Transverse colon (tissue), 4 donors: ENCODE measurements at places on chromosomes 11 and 22. TPM values are rescaled to one million over a fixed set of nuclear protein-coding genes. Genes with fewer than 3 reads are reported as not detected.
A peak's percentile ranks its signal among the peaks of the same experiment; 100 is the strongest.

BIK gene
- total RNA-seq, result 13.5 TPM

MEI1 gene
- total RNA-seq, result 1.1 TPM

P2RY6 gene
- 1.1 TPM for total RNA-seq

GP1BB gene
- total RNA-seq, result 2.1 TPM

KCTD14 gene
- 2.6 TPM for total RNA-seq

NCAM1 gene
- 7.2 TPM for total RNA-seq

- DNase-seq, result no peak
Measured at GRCh38 chr11:13336246-13336878, 58.8 kb downstream of the BMAL1 start.

DNA sequence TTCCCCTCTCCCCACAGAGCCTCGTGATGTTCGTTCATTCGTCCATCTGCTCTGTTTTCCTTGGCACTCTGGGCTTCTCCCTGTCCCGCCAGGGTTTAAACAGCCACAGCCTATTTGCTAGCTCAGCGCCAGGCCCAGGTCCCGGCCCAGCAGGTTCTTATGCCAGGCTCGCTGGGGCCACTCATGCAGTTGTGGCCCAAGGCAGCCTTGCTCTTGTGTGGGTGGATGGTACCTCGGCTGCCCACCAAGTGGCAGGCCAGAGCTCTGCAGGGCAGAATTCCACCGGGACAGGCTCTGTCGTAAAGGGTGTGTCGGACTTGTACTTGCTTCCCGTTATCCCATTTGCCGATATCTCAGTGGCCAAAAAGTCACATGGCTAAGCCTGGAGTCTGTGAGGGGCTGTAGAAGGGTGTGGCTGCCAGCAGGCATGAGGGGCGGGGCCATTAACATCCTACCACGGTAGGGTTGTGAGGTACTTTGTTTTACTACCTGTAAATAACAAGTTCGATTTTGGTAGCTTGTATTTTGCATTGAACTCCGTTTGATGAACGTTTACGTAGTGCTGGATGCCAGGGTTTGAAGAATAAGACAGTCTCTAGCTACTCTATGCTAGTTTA is 7.9 kb downstream of the FAM118A start:
- peak; percentile 62 for DNase-seq

GRCh38 chr11:93209466-93209865 is 11.7 kb upstream of the SLC36A4 start:
- DNase-seq, result no peak

DNA sequence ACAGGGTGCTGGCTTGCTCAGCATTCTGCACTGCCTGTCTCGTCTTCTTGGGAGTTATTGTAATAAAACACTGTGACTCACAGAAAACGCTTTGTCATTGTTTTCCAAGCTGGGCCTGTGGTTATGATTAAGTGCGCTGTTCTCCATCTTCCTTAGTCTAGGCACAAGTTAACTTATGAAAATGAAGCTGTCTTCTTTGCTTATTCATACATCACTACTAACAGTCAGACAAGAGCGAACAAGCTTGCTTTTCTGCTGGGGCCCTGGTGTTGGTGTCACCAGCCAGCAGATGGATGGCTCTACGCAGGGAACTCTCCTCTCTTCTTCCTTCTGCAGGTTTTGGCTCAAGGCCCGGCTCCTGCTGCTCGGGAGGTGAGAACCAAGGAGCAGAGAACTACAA is 380.1 kb upstream of the SYN3 start:
- no peak for DNase-seq

GRCh38 chr11:126058105-126058874 is 4.4 kb downstream of the CDON start:
- DNase-seq, result no peak

- no peak for DNase-seq
Measured at GRCh38 chr22:40213478-40213877, 35.8 kb downstream of the TNRC6B start.

DNA sequence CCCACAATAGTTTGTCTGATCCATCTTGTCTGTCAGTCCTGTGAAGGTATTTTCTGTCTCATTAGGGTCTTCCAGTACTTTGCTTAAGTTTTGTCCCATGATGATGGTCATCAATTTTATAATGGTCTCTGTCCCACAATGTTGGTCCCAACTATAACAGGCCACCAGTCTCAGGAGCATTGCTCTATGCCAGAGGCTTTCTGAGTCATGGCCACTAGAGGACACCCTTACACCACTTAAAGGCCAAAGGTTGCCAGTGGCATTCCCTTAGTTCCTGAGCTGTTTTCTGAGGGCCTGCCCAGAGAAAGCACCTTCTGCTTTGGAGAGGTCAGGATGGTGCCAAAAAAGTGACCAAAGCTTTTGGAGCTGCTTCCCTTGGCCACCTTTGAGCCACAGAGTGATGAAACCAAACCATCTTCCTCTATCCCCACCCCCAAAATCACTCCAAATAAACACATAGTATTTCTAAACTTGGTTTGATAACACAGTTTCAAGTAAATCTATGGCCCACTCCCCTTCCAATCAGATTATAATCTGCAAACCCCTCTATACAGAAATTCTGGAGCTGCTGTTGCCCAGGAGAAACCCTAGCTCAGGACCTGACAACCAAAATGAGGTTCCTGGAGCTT is 19.3 kb downstream of the EIF3F start:
- DNase-seq, result peak; percentile 54

DNA sequence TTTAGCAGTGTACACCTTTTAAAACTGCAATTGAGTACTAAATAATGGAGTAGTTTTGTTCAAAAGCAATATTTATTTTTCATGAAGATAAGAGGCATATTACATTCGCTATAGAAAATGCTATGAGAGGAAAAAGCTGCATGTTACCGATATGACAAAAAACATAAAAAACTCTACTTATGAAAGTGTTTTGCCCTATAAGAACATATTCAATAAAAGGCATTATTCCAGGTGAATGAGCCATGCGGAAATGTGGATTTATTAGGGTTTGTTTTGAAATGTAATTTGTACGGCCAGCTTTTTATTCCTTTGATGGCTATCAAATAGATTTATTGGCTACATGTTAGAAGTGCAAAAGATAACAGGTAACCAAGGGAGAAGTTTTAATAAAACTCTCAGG is 129.3 kb upstream of the DDI1 start:
- no peak for DNase-seq

- DNase-seq, result no peak
Measured at GRCh38 chr11:21088930-21089329, 419.5 kb downstream of the NELL1 start.

GRCh38 chr11:27158456-27159334 is 118.1 kb downstream of the BBOX1 start:
- DNase-seq, result peak; percentile 46

DNA sequence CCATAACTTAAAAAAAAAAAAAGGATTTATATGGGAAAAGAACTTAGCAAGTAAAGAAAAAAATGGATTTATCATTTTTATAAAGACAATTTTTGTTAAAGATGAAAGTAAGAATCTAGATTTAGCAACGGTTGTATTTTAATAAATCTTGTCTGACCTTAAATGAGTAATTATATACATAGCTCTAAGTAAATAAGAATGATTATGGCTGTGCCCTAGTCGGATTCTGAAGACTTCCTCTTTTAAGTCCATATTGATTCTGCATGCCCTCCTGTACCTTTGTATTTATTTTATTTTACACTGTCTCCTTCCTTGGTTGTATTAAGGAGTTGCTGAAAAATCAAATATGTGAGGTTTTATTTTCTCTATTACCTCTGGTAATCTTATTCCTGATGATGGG is 7.1 kb downstream of the RBX1 start:
- DNase-seq, result no peak

DNA sequence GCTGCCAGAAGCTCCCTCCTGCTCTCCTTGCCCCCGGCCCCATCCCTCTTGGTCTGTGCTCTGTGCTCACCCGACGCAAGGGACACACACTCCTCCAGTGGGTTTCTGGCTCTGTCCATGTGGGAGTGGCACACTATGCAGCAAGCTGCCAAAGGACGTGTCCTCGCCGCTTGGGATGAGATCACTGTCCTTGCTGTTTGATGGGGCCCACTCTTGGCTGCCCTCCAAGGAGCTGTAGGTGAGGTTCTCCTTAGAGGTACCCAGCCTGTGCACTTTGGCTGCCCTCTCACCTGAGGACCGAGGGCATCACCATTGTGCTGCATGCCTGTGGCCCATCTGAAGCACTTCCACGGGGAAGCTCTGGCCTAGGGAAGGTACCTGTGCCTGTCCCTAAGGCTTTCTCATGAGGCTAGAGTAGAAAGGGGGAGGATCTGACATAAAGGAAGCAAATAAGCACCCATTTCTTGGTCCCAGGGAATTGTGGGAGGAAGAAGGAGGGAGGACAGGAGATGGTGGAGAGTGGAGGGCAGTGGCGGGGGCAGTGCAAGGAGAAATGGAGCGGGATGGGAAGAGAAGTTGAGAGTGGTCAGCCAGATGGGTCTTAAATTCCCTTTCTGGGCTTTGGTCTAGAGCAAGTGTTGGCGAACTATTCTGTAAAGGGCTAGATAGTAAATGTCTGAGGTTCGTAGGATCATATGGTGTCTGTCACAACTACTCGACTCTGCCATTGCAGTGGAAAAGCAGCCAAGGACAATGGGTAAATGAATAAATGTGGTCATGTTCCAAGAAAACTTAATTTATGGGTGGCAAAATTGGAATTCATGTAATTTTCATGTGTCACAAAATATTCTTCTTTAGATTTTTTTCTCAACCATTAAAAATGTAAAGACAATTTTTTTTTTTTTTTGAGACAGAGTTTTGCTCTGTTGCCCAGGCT is 47.0 kb upstream of the AMPD3 start:
- DNase-seq, result no peak

DNA sequence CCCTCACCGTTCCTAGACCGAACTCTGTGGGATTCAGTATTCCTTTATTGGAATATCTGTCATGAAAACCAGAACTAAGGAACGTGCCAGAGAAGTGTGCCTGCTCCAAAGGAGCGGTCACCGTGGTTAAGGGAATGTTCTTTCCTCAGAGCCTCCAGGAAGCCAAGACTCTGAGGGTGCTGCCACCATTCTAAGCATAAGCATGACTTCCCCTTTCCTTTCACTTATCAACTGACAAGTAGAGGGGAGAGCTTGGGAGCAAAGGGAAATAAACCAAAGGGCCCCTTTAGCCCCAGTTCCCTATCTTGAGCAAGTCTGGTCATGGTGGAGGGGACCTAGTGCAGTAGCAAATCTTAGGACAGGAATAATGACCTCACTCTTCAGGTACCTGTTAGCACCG is 26.8 kb downstream of the CTR9 start:
- no peak for DNase-seq

DNA sequence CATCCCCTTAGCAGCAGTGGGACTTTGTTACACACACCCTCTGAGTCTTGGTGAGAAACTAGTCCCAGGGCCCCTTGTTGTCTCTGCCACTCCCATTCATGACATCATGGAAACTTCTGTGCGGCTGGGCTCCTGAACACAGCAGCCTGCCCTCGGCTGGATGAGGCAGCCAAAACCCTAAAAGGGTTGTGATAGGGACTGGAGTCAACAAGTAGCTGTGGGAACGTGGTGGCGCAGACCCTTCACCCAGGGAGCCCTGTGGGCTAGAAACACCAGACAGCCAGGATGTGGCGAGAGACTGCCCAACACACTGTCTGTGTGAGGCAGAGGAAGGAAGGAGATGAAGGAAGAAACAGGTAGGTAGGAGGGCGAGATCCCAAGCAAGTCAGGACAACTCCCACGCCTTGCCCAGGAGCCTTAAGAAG is 3.9 kb downstream of the CD3D start:
- peak; percentile 63 for DNase-seq

GRCh38 chr11:14310679-14311078 is 48.3 kb downstream of the RRAS2 start:
- no peak for DNase-seq

DNA sequence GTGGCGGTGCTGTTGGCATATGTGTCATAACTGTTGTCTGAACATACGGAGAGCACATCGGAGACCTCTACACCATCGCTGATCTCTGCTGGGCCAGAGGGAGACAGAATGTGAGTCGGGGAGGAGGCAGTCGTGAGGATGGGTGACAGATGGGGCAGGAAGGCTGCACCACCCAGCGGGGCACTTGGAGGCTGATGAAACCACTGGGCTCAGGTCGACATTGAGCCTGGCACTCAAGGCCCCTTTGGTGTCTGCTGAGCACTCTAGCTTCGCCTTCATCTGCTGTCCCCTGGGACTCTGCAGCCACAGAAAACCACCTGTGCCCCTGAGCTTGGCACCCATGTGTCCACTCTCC is 2.5 kb upstream of the KLHL35 start:
- DNase-seq, result no peak

DNA sequence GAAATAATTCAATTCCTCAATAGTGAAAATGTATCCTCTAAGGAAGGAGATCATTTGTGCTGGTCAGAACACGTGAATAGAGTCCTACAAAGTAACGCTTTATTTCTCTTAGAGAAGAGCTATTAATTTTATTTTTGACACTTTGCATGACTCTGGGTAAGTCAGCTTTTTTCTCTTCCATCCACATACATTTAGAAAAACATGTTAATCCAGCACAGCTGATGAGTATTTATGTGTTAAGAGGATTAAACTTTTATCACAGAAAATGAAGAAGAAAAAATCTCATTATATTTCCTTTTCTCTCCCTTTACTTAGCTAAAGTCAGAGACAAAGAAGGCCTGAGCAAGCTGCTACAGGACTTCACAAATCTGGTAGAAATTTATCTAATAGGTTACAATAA is 649.5 kb upstream of the CCDC179 start:
- no peak for DNase-seq
